ENCODE measurements at places on chromosomes 2 and 18. TPM values are rescaled to one million over a fixed set of nuclear protein-coding genes. Genes with fewer than 3 reads are reported as not detected.

The ARHGEF4 gene
- 1.0 TPM for total RNA-seq

The FAM237A gene
- not detected for total RNA-seq

The G6PC2 gene
- total RNA-seq: not detected

The AOX1 gene
- total RNA-seq: 11.9 TPM

The UBE2F gene
- 38.7 TPM for total RNA-seq

The DTNA gene
- 8.0 TPM for total RNA-seq

The CHRNG gene
- total RNA-seq: not detected

The CYP27C1 gene
- not detected for total RNA-seq

The ALPG gene
- not detected for total RNA-seq

The GREB1 gene
- total RNA-seq: 0.29 TPM
